CD4-positive, alpha-beta memory T cell (primary cell): ENCODE measurements at places on chromosomes 16 and 17. TPM values are rescaled to one million over a fixed set of nuclear protein-coding genes. Genes with fewer than 3 reads are reported as not detected.

DNA sequence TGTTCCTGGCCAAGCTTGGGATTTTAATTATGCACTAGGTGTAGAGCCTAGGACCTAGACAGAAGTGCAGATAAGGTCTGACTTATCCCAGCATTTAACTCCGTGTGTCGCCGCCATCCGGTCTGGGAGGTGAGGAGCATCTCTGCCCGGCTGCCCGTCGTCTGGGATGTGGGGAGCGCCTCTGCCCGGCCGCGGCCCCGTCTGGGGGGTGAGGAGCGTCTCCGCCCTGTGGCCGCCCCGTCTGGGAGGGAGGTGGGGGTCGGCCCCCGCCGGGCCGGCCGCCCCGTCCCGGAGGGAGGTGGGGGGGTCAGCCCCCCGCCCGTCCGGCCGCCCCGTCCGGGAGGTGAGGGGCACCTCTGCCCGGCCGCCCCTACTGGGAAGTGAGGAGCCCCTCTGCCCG, 7.1 kb upstream of the B4GALNT2 start:
- DNase-seq: no peak

Gene PGP
- 27.3 TPM for total RNA-seq

GRCh38 chr17:44071772-44072171, 1.2 kb downstream of the G6PC3 start:
- DNase-seq: no peak

DNA sequence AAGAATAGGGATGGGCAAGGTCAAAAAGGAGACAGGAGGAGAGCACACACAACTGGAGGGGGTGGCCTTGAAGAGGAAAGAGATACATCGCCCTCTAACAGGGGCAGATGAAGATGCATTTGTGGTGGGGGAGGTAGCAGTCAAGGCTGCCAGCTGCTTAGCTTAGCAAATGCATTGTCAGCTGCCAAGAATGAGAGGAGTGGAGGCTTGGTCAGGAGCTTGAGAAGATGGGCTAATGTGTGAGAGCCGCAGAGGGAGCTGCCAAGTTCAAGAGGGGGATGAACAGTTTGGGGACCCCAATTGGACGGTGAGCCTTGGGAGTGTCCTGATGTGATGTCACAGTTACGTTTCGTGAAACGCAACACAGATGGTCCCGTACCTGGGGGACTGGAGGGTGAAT, 28.9 kb upstream of the GNA13 start:
- no peak for DNase-seq

Gene CAPN15
- 74.0 TPM for total RNA-seq

DNA sequence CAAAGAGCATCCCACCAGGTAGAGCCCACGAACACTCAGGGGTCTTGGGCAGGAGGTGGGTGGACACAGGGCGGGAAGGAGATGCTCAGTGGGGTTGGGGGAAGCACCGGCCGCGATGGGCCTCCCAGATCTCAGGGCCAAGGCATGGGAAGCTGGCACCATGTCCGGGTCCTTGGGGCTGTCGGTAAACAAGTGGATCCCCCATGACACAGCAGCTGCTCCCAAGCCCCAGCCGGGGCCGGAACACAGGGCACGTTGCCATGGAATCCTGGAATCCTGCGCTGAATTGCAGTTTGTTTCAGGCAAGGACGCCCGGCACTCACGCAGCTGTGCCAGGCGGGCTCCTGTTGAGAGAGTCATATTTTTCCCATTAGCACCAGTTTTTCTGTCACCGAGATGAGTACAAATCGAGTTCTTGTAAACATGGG, 23.0 kb upstream of the CHMP6 start:
- no peak for DNase-seq

GRCh38 chr17:38441429-38442061, 13.3 kb downstream of the ARHGAP23 start:
- DNase-seq: no peak

DNA sequence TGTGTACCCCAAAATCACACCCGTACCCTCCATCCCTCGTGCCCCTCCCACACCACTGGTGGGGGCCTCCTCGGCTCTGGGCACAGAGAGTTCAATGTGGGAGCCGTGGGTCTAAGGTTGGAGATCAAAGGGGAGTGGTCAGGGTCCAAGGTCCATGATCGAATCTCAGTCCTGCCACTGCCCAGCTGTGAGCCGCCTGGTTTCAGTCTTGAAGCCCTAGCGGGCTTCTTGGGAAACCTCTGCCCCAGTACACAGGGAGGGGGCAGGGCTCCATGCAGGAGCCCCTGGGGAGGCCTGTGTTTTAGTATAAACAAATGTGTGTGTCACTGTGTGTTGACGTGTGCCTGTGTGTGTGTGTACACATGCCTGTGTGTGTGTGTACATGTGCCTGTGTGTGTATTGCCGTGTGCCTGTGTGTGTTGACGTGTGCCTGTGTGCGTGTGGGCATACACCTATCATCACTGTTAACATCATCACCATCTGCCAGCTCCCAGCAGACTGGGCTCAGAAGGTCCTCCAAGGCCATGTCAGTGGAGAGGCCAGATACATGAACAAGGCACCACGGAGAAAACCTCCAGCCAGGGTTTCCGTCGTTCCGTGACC, 26.5 kb upstream of the ZNF469 start:
- no peak for DNase-seq

DNA sequence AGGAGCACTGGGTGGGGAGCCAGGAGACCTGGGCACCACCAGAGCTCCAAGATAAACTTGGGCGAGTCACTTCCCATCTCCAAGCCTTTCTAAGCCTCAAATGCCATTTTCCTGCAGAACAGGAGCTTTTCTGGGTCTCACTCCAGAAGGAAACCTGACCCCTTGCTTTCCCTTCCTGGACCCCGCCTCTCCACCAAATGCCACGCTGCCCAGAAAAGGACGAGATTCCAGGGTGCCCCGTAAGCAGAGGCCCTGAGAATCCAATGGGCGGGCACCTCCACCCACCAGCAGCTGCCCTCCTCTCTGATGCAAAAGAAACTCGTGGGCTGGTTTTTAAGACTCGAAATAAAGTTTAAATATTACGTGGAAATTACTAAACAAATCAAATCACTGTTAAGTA, 31.3 kb downstream of the ZNF423 start:
- DNase-seq: no peak

- no peak for DNase-seq
Observed at GRCh38 chr17:64111831-64112230, 18.1 kb downstream of the ERN1 start.

Gene FOXL1
- not detected for total RNA-seq

Gene SALL1
- total RNA-seq: not detected

- DNase-seq: no peak
Observed at GRCh38 chr17:80354336-80354735, 60.6 kb upstream of the ENDOV start.

- no peak for DNase-seq
Observed at GRCh38 chr17:43958748-43959352, 5.1 kb upstream of the PYY start.

DNA sequence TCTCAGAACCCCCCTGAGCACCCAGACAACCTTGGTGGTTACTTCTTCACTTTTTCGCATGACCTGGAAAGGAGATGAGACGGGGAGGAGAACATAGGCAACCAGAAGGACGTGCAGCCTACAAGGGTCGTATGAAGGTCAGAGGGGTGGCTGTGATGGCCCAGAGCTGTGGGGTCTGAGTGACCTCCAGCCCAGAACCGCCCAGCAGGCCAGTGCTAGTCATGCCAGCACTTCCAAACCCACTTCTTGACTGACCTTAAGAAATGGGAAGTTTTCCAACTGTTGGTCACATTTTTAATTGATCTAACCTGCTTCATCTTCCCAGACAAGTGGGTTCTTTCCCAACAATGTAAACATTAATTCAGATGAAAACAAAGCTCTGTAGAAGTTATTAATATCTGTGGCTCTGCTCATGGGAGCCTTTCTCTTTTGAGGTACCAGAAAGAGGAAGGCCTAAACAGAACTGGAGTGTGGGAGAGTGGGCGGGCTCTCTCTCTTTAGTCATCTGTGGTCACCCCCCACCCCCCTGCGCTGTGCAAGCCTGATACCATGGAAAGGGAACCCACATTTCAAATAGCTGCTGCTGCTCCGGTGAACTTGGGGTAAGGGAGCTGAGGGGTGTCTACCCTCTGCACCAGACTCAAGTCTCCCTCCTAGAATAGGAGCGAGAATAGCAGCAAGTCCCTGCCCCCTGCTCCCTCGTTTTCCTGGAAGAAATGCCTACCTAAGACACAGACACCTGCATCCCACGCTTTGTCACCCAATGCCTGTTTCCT, 101.6 kb downstream of the RAB11FIP4 start:
- DNase-seq: no peak

- no peak for DNase-seq
Observed at GRCh38 chr17:59601130-59601529, 18.6 kb upstream of the CLTC start.

DNA sequence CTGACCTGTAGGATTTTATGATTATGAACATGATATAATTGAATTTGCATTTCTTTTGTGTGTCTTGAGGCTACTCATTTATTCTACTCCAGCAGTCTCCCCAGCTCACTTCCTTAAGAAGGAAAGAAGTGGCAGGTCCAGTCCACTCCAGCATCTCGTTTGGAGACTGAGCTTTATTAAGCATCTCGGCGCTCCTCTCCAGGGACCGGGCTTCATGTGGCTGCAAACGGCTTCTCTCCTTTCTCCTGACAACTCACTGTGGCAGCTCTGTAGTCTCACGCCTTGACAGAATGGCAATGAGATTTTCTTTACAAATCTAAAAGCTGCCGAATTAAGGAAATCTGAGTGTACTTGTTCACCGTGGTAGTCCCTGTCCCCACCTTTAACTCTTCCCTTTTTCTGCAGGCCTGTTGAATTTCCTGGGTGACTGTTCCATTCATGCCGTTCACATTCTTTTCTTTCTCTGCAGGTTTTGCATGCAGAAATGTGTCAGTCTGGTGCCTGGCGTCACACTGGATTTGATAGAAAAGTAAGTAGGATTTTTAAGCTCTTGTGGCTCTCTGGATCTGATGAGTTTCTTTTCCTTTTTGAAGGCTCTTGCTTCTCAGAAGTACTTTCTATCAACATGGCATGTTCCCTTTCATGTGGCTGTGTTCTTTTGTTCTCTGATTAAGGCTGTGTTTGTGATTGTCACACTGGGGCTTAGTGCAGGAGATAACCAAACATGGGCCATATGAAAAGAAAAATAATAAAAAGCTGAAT, 200.5 kb upstream of the CHMP6 start:
- peak; percentile 48 for DNase-seq

Gene PPM1E
- total RNA-seq: not detected

DNA sequence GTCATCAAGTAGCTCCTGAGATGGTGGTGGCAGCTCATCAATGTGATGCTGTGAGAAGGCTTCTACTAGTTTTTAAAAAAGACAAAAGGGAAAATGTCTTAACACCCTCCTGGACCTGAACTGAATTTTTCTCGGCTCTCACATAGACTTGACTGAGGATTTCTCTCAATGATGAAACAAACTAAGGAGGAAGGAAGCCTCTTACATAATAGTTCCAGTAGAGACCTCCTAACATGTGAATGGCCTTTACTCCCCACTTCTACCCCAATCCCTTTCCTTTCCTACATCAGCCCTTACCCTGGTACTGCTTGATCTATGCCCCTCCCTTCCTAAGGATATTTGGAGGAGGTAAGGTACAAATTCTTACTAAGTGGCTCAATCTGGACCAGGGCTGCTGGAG, 54.8 kb upstream of the MTMR4 start:
- no peak for DNase-seq

Gene PYDC1
- not detected for total RNA-seq

DNA sequence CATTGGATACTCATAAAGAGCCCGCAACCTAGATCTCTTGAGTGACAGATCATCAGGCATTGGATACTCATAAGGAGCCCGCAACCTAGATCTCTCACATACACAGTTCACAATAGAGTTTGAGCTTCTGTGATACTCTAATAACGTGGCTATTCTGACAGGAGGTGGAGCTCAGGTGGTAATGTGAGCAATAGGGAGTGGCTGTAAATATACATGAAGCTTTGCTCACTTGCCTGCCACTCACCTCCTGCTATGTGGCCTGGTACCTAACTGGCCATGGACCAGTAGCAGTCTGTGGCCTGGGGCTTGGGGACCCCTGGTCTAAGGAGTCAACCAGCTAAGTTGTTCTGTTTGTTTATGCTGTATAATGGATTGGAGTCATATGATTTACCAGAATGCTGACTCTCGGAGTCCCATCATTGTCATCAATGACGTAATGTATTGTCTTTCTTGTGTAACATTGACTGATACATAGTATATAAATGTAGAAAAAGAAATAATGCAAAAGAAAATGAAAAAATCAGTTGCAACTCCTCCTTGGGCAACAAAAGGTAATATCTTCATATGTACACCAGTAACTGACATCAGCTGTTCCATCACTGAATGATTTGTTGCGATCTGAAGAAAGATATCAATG, 17.5 kb downstream of the ABCA9 start:
- no peak for DNase-seq

DNA sequence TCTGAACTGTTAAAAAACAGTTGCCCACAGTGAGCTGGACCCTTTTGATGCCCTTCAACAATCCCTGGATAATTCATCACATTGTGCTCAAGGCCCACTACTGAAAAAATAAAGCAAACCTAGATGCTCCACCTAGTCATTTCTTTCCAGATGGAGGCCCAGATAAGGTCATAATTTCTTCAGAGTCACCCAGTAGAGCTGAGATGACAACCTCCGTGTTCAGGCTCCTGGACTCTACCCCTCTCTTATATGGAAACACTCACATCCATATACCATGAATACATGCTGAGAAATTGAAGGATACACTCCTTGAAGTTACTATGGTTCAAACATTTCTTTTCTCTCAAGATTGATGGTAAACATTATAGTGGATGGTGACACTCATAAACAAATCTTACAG, 2.7 kb upstream of the ABCA3 start:
- DNase-seq: no peak

Gene TLCD2
- total RNA-seq: 0.81 TPM

Gene FNDC8
- not detected for total RNA-seq

DNA sequence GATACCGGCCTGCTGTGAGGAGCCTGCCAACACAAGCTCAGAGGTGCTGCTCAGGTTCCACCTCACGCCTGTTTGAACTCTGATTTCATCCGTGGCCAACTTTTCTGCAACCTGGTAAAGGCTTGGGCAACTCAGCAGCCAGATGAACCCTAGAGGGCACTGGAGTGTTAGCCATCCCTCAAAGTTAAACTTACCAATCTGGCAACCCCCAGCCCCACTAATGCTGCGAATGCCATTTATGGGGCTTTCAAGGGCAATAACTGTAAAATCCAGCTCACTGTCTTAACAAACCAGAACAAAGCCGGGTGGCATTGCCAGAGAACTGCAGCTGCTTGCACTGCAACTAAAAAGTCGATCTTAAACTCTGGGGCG, 105.5 kb downstream of the AXIN2 start:
- DNase-seq: no peak

Gene CCDC40
- total RNA-seq: 1.3 TPM

GRCh38 chr17:29640981-29641642, 18.4 kb upstream of the CORO6 start:
- DNase-seq: no peak

Gene GPR139
- total RNA-seq: not detected

Gene SECTM1
- 5.3 TPM for total RNA-seq

Gene MEOX1
- 1.7 TPM for total RNA-seq
